Uterus (tissue), 4 donors: ENCODE measurements at places on chromosomes 7 and 10.

GRCh38 chr10:92559046-92559445 is 14.8 kb downstream of the IDE start:
- DNase-seq = no peak

- DNase-seq = no peak
These were observed 10.7 kb downstream of the LDB1 start for GRCh38 chr10:102109166-102110116.

GRCh38 chr7:128388145-128388485 is 21.7 kb downstream of the IMPDH1 start:
- DNase-seq = no peak

DNA sequence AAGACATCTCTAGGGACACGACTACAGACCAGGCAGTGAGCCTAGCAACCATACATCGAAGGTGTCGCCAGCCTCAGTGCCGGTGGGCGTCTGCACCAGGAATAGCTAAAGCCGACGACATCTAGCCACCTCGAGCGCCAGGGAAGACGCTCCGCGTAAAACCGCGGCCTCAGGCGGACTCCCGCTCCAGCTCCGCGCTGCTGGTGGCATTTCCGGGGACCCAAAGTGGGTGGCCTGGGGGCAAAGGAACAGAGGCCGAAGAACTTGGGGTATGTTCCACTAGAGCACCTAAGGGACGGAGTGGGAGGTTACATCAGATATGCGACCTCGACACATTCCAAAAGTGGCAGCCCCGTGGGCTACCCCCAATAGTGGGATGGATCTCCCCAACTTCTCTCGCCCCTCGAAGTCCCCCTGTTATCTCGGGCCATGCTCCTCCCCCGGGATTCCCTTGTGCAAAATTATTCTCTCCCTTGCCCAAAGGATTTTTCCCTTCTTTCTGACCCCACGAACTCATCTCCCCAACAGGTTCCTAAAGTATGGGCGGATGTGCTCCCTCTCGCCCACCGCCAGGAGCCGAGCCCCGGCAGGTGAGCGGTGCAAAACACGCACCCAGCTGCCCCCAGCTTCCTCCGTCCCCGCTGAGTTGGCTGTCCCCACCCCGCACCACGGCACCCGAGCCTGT is 1.2 kb downstream of the KCNMA1 start:
- DNase-seq = no peak

GRCh38 chr7:90532231-90532929 is 62.9 kb downstream of the PTTG1IP2 start:
- no peak for DNase-seq

DNA sequence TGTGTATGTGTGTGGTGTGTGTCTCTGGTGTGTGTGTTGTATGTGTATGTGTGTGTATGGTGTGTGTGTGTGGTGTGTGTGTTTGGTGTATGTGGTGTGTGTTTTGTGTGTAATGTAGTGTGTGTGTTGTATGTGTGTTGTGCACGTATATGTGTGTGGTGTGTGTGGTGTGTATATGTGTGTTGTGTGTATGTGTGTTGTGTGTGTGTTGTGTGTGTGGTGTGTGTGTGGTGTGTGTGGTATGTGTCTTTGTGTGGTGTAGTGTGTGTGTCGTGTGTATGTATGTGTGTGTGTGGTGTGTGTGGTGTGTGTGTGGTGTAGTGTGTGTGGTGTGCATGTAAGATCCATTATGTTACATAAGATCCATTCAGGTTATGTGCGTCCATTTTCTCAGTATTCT is 21.9 kb upstream of the VIPR2 start:
- DNase-seq = no peak

DNA sequence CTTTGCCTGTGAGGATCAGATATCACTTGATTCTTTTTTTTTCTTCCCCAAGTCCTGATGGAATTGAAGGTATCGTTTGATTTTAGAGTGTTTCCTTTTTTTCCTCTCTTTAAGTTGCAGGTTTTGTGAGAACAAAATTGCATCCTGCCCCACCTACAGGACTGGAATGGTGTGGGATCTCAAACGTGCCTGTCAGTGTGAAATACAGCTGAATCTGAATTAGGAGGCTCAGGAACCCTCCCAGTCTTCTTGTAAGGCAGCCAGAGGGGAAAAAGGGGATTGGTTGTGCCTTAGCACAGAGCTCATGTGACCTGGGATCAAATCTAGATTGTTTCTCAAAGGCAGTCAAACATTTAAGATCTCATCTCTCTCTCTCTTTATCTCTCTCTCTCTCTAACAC is 32.7 kb upstream of the KLHL7 start:
- no peak for DNase-seq

DNA sequence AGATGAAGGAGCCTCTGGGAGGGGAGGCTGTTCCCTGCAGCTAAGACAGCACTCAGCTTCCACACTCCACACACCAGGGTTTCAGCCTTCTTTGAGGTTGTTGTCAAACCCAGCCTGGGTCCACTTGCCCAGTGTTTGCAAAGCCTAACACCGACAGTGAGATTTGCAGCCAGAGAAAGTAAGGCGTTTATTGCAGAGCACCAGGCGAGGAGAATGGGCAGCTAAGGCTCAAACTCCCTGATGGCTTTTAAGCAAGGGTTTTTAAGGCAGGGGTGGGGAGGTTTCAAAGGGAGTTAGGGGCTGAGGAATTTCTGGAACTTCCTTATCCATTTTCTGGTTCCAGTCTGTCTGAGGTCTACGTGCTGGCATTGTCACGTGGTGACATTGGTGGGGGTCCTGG is 4.7 kb upstream of the ZNF775 start:
- no peak for DNase-seq

DNA sequence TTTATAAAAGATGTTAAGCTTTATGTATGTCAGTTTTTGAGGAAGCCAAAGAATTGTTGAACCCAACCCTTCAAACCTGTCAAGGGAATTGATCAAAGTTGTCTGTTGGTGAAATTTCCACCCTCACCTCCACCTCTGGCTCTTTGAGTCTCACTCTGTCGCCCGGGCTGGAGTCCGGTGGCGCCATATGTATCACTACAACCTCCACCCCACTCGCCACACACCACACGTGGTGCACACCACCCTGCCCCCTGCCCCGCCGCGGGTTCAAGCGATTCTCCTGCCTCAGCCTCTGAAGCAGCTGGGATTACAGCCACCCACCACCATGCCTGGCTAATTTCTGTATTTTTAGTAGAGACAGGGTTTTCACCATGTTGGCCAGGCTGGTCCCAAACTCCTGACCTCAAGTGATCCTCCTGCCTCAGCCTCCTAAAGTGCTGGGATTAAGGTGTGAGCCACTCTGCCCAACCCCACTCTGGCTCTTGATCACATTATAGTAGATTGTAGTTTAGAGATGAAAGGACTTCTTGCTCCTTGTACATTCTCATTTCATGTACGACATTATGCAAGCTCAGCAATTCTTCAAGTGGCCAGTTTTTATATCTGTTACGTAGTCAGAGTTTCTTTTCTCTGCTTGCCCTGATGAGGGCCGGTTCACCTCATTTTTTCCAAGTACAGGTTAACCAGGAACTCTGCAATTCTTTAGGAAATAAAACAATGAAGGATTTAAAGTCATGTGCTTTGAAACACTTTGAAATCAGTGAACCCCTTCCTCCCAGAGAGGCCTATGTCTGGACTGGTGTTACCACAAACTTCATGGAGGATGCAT is 7.0 kb downstream of the BAMBI start:
- no peak for DNase-seq

GRCh38 chr7:129298268-129298893 is 73.6 kb downstream of the AHCYL2 start:
- DNase-seq = peak; percentile 30

DNA sequence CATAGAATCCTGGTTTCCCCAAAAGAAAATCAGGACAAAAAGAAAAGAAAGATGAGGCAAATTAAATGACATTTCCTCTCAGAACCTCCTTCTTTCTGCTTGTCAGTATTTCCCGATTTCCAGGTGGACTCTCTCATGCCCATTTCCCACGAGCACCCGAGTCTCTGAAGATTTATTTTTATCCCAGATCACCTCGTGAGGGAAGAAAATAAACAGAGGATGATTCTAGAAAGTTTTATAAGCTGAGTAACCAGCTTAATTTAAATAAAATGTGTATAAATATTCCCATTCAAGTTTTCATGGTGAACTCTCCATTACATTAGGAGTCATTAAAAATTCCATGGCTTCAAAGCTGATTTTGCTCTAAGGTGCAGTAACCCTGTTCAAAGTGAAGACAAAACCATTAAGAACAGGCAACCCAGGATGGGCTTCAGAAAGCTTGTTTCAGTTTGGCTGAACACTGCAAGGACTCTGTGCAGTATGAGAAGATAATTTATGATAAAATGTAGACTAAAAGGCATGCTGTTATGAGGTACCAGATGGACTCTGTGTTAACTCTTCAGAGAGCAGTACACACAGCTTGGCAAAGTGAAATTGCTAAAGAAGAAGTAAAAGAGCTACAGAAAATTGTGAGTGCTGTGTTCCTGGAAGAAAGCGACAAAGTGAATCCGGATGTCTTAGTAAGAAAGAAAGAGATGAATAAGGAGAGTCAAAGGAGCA is 521.3 kb upstream of the LRRN3 start:
- DNase-seq = no peak

- no peak for DNase-seq
These were observed 2.2 kb downstream of the GLUD1 start for GRCh38 chr10:87092376-87092860.

- DNase-seq = no peak
These were observed 172.8 kb upstream of the AKR1E2 start for GRCh38 chr10:4653160-4653559.

DNA sequence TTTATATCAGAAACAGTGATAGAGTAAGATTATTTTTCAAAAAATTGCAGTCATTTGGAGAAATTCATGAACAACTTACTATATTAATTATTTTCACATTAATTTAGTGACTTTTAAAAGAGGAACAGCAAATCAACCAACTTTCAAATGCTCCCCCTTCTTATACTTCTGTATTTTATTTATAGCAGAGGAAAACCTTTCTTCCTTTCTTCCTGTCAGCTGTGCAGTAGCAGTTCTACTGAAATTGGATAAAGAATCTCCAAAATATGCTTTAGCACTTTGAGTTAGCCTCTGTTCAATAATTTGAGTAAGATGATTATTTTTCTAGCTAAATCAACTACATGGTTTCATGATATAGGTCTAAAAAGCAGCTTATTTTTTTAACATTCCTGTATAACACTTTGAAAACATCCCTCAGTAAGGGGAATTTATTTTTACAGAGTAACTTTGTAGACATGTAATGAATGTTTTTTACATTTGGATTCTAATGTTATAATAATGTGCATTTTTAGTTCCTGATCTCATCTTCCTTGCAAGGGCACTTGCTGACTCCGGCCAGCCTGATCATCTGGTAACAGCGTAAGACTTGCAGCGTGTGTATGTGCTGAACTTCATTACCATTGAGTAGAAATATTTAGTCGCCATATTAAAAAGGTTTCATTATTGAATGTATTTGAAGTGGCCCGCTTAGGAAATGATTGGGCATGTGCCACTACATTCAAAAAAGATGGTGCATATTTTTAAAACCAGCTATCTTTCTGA is 158.3 kb upstream of the HDAC9 start:
- no peak for DNase-seq

GRCh38 chr10:107487284-107487683 is 322.8 kb upstream of the SORCS1 start:
- no peak for DNase-seq

- peak; percentile 67 for DNase-seq
These were observed 12.3 kb downstream of the KLF14 start for GRCh38 chr7:130721486-130722277.

DNA sequence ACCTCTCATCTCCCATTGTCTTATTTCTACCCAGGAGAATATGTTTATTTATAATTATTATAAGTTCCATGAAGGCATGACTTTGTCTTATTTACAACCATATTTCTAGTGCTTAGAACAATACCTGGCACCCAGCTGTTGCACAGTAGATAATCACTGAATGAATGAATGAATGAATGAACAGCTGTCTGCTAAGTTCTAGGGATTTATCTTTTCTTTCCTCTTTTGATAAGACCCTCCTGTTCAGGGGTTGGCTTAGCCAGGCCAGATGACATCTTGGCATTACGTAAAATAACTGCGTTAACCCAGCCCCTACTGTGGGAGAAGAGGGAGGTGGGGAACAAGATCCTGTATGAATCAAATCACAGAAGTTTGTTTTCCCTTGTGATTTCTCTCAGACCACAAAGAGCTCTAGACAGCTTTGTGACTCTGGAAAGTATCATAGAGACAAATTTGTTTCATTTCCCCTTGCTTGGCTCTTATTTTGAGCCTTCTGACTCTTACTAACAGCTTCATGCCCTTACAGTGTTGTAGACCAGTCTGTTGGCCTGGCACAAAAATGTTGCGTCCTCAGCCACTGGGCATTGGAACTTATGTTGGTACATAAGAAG is 8.4 kb downstream of the ZNF862 start:
- no peak for DNase-seq

DNA sequence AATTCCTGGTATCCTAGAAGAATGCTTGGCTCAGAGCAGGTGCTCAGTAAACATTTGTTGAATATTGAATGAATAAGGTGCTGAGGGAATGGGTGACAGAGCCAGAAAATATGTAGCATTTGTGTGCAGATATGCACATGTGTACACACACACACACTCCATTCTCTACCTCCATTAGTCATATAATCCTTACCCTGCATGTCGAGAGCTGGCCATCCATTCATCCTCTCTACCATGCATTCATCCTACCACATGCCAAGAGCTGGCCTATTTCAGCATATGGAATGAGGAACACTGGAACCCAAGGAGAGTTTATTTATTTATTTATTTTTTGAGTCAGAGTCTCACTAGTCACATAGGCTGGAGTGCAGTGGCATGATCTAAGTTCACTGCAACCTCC is 284.8 kb downstream of the PLXNA4 start:
- DNase-seq = no peak

DNA sequence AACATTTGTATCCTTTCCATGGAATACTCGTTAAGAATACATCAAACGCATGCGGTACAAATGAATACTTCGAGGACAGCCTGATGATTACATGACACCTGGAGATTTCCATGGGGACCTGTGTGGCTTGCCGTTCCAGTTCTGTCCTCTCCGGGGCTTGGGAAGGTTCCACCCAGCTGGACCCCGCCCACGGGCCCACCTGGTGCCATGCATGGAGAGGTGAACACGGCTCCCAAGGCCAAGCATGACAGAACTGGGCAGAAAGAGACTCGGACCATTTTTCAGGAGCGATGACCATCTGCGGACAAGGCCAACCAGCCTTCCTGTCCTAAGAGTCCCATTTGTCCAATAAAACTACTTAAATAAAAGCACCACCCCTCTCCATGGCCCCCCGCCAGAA is 80.1 kb downstream of the TEX36 start:
- DNase-seq = no peak

GRCh38 chr7:6730343-6730633 is 23.5 kb upstream of the ZNF12 start:
- no peak for DNase-seq

DNA sequence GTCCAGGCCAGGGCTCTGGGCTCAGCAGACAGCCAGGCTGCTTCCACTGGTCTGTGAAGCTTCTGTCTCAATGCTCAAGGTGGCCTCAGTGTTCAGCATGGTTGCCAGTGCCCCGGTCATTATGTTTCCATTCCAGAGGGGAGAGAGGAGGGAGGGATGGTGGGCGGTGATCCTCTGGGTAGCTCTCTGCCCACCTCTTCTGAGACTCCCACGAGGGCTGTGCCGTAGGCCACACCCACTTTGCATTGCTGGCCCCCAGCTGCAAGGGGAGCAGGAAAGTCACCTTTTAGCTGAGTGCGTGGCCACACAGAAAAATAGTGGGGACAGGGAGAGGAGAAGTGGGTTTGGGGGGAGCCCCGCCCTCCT is 42.5 kb downstream of the FOXK1 start:
- DNase-seq = peak; percentile 50

- no peak for DNase-seq
These were observed 650.9 kb upstream of the ANKRD30A start for GRCh38 chr10:36474456-36474855.
